A673 (cell line): ENCODE measurements at places on chromosomes 6 and 20.

DNA sequence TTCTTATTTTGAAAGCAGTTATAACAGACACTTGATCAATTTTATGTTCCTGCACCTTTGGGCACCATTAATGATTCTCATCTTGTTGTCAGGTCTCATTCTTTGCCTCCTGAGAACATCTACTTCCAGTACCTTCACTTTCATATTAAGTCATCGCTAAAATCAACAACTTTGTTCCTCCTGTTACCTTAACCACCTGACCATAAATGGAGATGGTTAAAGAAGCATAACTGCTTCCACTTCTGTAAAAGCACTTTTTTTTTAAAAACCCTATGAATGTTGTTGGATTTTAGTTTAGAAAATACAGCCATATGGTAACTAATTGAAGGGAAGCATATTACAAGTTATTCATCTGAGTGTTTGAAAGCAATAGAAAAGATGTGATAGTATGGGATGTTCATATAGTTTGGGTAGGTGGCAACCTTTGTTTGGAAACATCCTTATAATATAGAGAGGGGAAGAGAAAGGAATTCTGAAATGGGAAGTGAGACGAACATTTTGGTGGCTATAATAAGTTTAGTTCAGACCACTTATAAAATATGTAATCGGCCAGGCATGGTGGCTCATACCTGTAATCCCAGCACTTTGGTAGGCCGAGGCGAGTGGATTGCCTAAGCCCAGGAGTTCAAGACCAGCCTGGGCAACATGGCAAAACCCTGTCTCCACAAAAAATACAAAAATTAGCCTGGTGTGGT, 53.9 kb downstream of the AFG1L start:
- no peak for DNase-seq

DNA sequence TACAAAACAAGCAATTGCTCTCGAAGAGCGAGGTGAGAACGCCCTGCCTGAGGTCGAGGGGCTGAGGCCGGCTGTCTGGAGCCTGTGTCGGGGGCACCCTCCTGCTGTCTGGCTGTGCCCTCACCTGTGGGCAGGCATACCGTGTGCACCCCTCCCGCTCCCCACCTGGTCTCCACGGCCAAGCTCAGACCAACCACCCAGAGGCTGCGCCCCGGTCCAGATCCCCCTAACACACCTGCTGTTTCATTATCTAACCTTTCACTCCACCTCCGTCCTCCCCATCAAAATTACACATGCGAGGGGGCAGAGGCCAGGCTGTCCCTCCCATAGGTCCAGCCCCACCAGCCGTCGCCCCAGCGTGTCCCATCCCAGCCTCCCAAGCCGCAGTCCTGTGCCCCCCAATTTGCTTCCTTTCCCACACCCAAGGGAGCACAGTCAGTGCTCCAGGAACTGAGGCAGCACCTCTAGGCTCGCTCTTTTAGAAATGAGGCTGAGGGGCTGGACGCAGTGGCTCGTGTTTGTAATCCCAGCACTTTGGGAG, 35.2 kb downstream of the NTSR1 start:
- DNase-seq = no peak

DNA sequence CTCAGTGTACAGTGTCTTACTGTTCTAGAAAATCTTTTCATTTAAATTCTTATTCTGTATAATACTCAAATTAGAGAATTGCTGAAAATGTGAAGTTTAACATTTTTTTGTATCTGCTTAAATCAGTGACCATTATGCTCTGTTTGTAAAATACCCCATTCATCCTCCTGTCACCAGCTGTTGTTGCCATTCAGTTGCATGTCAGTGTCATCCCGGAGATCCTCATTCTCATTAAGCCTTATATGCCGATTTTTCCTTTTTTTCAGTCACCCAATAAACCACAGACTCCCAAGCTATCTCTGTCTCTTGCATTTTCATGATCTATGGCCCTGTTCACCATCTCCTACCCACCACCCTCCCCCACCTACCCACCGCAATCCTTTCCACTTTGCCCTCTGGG, 20.4 kb downstream of the GTF2H5 start:
- DNase-seq = no peak

GRCh38 chr6:78380541-78380940, 486.8 kb upstream of the IRAK1BP1 start:
- DNase-seq = no peak

DNA sequence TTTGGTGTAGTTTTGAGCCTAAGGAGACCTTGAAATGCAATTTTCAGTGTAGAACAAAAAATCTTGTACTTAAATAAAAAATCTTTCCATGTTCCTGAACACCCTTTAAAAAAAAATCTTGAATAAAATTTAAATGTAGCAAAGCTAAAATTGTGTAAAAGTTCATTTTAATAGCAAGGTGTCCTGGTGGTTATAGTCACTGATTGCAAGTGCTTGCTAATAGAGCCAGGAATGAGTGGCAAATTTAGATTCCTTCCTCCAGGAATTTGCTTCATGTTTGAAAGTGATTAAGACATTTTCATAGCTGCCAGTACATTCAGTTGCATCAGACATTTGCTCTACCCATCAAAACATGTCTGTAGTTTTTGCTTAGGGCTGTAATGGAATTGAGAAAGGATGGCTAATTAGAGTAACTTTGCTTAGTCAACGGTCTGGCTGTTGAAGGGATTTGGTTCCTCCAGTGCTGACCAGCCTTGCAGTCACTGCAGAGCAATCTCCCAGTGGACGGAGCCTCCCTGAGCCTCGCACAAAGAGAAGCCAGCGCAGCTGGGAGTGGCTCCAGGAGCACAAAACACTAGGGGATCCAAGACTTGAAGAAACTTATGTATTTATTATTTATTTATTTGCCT, 36.5 kb downstream of the AKAP12 start:
- DNase-seq = no peak

DNA sequence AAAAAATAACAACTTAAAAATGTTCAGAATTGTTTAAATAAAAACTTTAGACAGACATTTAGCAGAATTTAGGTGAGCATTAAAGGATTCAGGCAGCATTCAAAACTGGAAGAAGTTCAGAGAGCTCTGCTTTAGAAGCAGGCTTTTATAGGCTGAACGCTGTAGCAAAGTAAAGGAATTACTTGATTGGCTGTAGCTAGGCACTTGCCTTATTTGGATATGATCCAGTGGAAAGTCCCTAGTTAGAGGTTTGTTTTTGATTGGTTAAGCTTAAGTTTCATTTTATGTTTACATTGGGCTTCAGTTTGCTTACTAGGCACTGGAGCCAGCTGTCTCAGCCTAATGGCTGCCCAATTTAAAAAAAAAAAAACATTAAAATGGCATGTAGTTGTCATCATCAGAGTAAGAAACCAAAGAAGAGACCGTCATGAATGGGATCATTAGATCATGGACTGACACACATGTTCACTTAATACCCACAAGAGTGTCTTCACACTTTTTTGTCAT, 65.1 kb downstream of the CBFA2T2 start:
- DNase-seq = peak; percentile 86

DNA sequence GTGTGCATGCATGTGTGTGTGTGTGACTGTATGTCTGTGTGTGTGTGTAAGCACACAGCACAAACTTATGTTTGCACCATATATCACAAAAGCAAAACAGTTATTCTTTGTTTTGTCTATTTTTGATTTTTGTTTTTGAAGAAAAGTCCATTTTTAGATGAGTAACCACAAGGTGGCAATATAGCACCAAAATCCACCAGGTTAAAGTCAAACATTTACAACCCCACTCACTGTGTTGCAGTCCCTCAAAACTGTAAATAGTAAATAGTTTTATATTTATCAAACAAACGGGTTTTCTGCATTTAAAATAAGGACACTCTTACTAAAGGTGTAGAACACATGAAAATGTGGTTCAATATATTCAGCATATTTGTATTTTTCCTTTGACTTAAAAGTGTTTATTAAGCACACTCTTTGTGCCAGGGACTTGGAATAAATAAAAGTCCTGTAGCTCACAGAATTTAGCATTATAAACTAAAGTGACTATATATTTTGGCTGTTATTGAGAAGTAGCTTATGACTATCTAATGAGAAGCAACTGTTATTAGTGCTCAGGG, 118.5 kb downstream of the GFRAL start:
- peak; percentile 56 for DNase-seq

DNA sequence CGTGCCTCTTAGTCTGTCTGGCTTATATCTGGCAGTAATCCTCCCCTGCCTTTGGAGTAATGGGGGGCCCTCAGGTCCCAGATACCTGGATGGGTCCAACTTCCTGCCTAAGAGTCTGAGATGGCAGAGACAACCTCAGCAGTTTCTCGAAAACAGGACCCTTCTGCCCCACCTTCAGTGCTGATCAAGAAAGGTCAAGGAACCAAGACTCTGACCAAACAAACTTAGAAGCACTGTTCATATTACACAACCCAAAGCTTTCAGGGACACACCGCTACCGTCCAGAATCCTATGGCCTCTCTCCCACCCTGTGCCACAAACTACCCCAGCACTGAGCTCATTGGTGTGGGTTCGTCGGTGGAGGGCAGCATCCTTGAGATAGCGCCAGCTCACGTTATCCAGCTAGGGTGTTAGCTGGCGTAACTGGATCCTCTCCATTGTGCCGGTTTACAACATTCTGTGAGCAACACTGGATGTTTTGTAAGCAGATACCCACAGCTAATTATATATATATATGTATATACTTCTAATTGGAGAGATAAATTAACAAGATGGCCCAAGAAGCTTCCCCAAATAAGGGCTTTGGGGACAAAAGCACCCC, 7.6 kb upstream of the TMC2 start:
- no peak for DNase-seq

DNA sequence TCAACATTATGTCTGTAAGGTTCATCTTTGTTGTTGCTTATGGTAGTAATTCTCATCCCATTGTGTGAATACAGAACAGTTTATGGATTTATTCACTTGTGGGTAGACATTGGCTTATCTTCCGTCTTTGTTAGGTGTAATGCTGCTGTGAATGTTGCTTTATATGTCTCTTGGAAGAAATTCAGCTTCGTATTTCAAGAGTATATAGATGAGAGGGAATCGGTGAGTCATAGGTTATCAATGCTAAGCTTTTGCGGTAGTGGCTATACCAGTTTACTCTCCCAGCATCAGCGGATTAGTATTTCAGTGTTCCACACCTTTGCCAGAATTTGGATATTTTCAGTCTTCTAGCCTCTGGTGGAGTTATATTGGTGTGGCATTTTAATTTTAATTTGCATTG, 77.8 kb downstream of the ZFAND3 start:
- DNase-seq = no peak

DNA sequence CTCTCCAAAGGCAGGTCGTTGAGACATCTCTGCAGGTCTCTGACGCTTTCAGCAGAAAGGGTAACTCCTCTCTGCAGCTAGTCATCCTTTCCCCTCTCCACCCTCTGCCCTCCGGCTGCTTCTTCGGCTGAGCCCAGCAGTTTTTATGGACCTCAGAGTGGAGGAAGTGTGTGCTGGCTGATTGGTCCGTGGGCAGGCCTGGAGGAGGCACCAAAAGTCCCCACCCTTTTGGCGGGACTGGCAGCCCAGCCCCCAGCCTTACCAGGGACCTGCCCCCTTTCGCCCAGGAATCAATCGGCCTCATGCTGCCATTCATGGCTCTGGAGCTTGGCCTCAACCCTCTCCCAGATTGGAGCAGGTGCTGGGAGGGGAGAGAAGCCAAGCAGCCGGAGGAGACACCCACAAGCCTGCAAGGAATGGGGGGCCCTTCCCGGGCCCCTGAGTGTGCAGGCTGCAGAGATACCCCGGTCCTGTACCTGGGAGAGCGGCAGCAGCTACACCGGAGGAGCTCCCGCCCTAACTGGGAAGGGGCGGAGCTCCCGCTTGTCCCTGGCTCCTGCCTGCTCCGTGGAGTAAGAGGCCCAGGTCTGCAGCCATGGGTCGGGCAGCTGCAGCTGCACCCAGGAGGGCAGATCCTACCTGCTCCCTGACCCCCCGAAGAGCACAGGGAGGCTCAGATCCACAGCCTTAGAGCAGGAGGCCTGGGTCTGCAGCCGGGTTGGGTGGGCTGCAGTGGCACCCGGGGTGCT, 170.3 kb upstream of the SOX4 start:
- DNase-seq = no peak

- no peak for DNase-seq
Measured at GRCh38 chr20:31508517-31509244, 5.6 kb upstream of the HM13 start.

DNA sequence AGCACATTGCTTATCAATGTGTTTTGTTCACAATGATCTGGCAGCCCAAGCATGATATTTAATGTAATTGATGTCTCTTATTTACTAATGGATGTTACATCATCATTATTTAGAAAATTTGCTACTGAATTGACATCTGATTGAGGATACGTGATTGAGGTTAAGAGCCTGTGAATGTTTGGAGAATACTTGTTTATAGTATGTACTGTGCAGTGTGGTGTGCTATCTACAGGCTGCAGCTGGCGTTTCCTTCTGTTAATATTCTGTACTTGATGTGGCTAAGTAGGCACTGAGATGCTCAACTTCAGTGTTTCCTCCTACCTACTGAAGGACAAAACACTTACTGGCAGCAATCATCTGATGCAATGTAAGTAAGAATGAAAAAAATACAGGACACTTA, 709.6 kb upstream of the FLRT3 start:
- no peak for DNase-seq

GRCh38 chr6:157912326-157912725, 69.3 kb upstream of the SYNJ2 start:
- peak; percentile 80 for DNase-seq

DNA sequence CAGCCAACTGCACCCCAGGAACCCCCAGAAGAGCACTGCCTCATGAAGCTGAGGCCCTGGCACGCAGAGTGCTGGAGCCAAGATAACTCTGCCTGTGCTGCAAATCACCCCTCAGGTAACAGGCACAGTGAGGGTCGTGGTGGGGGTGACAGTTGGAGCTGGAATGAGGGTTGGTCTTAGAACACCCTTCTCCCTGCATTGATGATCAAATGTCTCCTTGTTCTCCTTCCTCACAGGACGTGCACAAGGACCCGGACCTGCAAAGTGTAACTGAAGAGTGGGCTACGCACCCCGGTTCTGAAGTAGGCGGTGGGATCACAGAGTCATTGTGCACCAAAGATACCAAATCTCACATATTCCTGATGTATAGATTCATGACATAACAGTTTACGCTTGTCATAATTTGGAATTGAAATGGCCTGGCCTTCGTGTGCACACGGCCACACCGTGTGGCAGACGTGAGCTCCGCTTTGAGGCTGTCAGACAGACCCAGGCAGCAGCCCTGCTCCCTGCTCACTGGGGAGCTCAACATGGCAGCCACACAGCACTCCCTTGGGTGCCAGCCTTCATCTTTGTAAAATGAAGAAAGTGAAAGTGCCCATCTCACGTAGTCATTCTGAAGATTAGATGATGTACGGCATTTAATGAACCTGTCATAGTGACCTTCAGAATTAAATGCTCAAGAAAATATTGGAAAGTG, 8.8 kb downstream of the THBS2 start:
- no peak for DNase-seq

DNA sequence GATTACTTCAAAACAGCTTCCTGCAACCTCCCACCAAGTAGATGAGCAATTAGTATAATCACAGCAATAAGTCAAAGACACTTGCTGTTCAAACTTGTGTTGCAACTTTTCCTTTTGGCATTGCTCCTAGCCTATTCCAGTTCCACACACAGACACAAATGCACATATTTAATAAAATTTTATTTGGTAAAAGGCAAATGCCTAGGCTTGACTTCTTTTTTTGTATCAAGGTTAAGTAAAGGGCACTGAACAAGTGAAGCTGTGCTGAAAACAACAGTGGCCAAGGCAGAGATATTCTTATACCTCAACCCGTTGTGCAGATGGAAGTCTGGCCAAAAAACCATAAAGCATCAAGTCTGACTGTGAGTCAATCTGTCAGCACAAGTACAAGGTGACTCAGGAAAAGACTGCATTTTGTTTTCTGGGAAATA, 708.4 kb upstream of the CITED2 start:
- peak; percentile 79 for DNase-seq
